ENCODE measurements at places on chromosomes 5 and 9. TPM values are rescaled to one million over a fixed set of nuclear protein-coding genes. Genes with fewer than 3 reads are reported as not detected.

CSF1R gene
- total RNA-seq: 1.7 TPM

TRIM36 gene
- 0.15 TPM for total RNA-seq

GRXCR2 gene
- total RNA-seq: not detected

SMIM3 gene
- 12.7 TPM for total RNA-seq

ADRB2 gene
- total RNA-seq: 2.1 TPM

MBLAC2 gene
- total RNA-seq: 6.3 TPM

SLC34A3 gene
- not detected for total RNA-seq

TIGD6 gene
- 3.1 TPM for total RNA-seq

CCNI2 gene
- total RNA-seq: 8.8 TPM

CRB2 gene
- total RNA-seq: not detected

TSLP gene
- 0.63 TPM for total RNA-seq

QSOX2 gene
- total RNA-seq: 14.6 TPM

EGR1 gene
- total RNA-seq: 12.2 TPM

PTGES gene
- not detected for total RNA-seq

BTNL8 gene
- 0.13 TPM for total RNA-seq

DNA sequence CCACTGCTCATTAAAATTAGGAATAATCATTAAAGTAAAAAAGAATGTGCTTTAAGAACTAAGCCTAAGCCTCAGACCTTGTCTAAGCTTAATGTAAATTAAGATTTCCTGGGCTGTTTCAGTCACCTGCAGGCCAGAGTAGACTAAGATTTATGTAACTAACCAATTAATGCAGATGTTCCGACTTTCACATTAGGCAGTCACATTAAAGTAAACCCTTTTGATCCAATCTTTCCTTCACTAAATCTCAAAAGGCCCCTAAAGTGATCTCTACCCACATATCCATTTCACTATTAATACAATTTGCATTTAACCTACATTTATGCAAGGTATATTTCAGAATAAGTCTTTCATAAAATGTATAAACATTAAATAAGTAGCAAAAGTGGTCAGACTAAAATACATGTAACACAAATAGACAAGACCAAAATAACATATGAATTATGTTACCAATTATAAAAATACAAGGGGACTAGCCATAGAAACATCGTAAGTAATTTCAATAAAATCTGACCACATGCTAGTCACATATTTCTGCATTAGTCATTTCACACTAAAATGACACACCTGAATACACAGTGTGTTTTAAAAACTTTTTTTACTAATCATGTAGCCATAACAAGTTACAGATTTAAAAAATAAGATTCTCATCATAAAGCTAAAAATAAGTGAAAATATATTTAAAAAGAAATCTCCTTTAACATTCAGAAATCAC lies 7.7 kb downstream of the NR3C1 start:
- DNase-seq: no peak

- no peak for DNase-seq
Measured at GRCh38 chr9:132638240-132638639, 31.5 kb downstream of the DDX31 start.

- DNase-seq: no peak
Measured at GRCh38 chr5:148846930-148847329, 20.5 kb downstream of the ADRB2 start.

DNA sequence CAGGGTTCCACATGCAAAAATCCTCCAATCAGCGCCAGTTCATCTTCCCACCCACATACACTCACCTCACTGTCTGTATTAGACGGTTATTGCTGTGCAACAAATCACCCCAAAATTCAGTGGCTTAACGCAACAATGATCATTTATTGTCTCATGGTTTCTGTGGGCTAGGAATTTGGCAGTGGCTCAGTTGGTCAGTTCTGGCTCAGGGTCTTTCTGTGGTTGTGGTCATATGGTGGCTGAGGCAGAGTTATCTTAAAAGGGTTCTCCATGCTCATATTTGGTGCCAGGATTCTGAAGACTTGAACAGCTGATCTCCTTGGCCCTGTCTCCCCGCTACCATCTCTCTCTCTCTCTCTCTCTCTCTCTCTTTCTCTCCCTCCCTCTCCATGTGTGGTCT lies 12.9 kb downstream of the ZNF618 start:
- no peak for DNase-seq

DNA sequence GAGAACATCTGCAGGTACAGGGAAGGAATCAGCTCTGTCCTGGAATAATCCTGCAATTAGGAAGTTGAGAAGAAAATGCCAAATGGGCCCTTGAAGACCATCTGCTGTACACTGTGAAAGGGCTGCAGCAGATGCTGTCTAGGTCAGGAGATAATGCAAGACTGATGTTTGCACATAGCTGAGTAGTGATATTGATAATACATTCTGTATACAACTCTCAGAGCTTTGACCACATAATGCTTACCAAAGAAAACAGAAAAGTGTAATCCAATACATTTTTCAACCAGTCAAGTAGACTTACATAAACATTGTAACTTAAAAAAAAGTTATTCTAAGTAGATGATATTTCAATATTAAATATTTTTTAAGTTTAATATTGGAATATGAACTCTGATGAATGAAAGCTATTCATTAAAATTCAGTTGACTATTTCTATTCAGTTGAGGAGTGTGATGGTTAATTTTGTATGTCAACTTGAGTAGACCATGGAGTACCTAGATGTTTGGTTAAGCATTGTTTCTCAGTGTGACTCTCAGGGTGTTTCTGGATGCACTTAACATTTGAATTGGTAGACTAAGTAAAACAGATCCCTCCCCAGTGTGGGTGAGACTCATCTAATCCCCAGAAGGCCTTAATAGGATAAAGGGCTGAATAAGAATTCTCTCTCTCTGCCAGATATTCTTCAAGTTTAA lies 380.1 kb upstream of the PRR16 start:
- no peak for DNase-seq

- DNase-seq: no peak
Measured at GRCh38 chr5:103669615-103670014, 107.0 kb upstream of the NUDT12 start.

- DNase-seq: no peak
Measured at GRCh38 chr9:129359916-129360536, 182.0 kb upstream of the IER5L start.

DNA sequence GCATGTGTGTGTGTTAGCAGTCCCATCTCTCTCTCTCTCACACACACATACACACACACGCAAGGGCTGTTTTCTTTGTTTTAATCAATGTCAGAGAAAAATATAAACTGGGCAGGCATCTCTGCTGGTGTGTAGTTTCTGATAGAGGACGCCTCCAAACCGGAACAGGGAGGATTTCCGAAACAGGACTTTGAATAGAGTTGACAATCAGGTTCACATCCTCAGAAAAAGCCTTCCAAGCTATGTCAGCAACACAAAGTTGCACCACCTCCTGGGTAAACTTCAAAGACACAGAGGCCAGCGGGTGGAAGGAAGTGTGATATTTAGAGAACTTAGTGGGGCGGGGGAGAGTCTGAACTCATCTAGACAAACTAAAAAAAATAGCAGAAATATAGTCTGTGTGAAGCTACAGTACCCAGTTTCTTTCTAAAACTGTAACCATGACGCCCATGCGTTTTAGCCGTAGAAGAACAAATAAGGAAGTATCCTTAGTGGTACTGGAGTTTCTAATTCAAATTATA lies 1.2 kb downstream of the ST8SIA4 start:
- peak; percentile 56 for DNase-seq

GRCh38 chr9:316382-316965 lies 101.8 kb downstream of the DOCK8 start:
- DNase-seq: no peak

DNA sequence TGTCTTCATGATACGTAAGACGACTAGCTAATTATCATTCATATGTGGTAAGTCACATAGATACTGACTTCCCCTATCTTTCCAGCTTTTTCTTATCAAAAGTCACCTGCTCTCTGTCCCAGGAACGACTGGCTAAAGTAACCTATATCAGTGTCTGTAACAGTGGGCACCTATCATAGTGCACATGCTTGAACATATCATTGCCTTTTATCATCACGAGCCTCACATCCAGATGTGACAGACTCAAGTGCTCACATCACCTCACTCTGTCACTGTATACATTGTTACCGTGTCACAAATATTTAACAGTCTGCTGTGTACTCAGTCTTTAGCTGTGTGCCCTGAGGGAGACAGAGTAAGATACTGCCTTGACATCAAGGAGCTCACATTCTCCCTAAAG lies 125.4 kb upstream of the CCDC152 start:
- no peak for DNase-seq

GRCh38 chr9:2602704-2603116 lies 18.9 kb upstream of the VLDLR start:
- DNase-seq: no peak

GRCh38 chr9:113471566-113471965 lies 8.0 kb downstream of the RGS3 start:
- no peak for DNase-seq

DNA sequence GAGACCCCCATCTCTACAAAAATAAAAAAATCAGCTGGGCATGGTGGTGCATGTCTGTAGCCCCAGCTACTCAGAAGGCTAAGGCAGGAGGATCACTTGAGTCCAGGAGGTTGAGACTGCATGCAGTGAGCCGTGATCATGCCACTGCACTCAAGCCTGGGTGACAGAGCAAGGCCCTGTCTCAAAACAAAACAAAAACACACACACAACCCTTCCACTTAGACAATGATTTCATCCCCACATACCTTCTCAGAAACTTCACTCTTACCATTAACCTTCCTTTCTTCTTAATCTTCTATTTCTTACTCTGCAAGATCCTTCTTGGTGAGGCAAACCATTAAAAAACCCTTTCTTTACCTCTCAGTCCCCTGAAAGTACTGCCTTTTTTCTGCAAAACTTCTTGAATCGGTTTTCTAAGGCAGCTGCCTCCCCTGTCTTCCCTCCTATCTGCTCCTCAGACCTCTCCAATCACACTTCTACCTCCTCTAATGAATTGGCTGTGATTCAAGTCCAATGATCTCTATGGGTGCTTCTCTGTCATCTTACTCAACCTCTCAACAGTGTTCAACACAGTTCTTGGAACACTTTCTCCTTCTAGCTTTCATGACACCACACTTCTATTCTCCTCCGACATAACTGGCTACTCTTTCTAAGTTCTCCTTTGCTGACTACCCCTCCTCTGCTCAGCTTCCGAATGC lies 47.3 kb downstream of the PFDN1 start:
- no peak for DNase-seq

- no peak for DNase-seq
Measured at GRCh38 chr5:14464671-14465070, 116.9 kb upstream of the OTULINL start.

GRCh38 chr5:42923710-42924109 lies 112.0 kb upstream of the SELENOP start:
- no peak for DNase-seq

- no peak for DNase-seq
Measured at GRCh38 chr9:131397100-131397790, 3.4 kb downstream of the PRRC2B start.

- peak; percentile 48 for DNase-seq
Measured at GRCh38 chr9:133403766-133404453, 13.9 kb downstream of the REXO4 start.

GRCh38 chr9:133124907-133125275 lies 3.9 kb upstream of the RALGDS start:
- no peak for DNase-seq

- no peak for DNase-seq
Measured at GRCh38 chr5:39631958-39632357, 207.2 kb upstream of the DAB2 start.

DNA sequence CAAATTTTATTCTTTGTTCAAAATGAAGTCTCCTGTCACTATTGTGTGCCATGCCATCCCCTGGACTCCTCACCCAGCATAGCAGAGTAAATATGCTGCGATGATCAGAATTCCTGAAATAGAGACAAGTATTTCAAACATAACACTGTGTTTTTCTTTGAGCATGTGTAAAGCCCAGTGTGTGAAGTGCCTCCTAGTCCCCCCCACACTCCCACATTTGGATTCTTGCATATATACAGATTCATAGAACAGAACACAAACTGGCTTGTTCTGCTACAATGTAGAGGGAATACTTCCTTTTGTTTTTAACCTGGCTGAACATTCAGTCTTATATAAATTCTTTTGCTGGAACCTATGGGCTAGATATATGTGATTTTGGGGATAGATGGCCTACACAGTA lies 84.9 kb downstream of the NUDT12 start:
- DNase-seq: no peak

GRCh38 chr9:133619791-133620190 lies 10.6 kb upstream of the FAM163B start:
- DNase-seq: peak; percentile 37

DNA sequence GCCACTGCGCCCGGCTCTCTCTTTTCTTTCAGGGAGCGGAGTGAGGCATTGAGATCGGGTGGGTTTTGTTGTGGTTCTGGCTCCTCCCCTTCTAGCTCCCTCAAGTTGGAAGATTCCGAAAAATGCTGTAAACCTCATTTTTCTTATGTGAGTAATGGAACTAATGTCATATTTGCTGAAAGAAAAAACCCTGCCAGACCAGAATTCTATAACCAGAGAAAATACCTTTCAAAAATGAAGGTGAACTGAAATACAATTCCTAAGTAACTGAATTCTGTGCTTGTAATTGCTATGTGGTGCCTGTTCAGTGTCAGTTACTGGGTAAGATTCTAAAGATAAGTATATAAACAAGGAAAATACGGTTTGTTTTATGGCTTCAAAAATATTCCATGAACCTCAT lies 30.9 kb upstream of the CDK20 start:
- no peak for DNase-seq

DNA sequence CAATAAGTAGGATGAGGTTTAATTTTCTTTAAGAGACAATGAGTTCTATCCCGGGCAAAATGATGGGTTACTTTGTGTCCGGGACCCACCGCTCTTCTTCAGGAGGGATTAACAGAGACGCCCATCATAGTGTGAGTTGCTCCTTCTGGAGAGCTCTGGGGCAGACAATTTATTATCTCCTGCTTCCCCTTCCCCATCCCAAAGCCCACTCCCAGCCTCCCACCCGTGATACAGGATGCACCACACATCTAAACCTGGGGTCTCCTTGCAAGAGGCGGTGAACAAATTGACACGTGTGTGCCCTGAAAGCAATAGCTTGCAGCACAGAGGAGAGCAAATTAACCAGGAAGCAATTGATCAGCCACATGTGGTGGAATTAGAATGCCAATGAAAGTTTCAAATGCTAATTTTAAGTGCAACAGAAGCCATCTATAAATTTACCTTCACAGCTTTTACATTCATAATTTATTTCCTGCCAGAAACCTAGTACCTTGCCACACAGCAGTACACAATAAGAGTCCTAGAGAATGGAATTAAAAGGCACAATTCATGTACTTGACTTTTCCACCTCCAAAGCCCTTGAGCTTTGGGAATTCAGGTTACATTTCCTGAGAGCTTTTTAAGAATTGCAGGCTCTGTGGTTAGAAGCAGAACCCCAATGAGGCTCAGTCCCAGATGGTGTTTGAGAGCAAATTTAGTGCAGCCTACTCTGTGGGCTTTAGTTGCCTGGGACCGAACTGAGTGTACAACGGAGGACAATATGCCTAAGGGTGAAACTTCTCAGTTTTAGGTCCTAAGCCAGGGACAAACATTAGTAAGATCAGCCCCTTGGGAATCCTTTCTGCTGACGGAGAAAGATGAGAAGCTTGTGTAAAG lies 399.6 kb downstream of the MED10 start:
- DNase-seq: no peak

GRCh38 chr5:143086908-143087637 lies 316.4 kb downstream of the NR3C1 start:
- DNase-seq: no peak

GRCh38 chr9:135826188-135826545 lies 81.2 kb downstream of the CAMSAP1 start:
- DNase-seq: no peak
